ENCODE measurements at places on chromosomes 4 and X.

DNA sequence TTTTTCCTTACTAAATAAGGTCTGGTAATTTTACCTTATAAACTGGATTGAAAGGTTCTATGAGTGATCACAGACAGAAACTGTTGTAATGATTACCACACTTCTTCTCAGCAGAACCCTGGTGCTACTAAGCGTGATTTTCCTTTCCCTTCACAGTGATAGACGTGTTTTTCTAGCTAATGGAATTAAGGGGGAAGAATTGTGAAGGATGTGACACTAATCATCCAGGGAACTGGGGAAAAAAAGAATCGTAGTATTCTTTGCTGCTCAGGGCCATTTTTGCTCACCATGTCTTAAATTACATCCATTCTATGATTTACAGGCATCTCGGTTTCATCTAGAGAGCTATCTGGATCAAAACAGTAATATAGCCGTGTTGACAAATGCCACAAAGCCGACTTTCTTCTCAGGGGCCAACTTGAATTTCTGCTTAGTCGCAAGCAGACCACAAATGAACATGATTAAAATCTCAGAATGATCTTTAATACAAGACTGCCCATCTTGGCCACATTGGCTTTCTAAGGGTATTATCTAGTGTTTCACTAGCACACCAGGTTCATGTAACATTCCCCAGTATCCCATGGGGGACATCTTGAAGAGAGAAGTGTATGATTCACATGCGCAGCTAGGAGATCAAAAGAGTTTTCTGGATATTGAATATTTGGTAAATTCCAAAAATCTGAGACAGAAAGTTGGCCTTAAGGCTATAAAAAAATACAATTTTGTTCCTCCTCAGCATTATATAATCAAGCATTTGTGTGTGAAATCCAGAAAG lies 154.0 kb downstream of the UGT8 start:
- no peak for DNase-seq

DNA sequence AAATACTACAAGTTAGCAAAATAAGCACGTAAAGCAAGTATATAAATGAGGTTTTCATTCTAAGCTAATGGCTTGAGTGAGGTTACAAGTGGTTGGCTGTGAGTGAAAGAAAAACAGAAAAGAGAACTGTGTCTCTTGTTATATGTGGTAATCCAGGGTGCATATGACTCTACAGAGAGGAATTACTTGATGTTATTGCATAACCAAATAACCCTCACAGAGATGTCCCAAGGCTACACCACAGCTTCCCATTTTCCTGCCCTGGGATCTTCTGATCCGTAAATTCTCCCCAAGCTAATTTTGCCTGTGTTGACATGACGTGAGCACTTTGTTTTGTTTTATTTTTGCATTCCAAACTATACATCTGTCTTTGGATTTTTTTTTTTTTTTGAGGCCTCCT lies 470.0 kb upstream of the INTU start:
- DNase-seq = no peak

DNA sequence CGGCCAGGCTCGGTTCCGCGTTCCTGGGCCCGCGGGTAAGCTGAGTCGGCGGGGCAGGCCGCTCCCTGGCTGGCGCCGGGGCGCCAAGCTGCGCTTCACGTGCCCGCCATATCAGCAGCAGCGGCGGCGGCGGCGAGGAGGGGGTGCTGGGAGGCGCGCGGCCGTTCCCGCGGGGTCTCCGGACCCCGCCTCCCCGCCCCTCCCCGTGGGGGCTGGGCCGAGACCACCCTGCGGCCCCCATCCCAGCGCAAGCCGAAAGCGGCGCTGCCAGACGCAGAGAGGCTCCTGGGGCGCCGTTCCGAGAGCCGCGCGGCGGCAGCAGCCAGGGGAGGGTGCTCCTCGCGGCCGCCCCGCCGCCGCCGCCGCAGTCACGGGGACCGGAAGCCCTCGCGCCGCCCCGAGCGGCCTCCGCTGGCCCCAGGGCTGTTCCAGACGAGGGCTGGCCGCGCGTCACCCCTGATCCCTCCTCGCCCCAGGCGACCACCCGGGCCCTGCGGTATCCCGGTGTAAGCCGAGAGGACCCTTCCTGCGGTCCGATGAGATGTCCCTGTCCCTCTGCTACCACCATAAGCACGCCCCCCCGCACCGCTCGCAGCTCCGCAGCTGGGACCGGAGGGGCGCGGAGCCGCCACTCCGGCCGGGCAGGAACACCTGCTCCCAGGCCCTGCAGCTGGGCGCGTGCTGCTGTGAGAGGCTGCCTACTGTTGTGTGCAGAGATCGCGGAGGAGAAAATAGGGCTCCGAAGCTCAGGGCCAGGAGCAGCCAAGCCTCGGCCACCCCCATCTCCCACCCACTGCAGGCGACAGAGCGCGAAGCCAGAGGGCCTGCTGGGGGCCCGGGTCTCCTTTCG lies 7.5 kb upstream of the BCOR start:
- peak; percentile 73 for DNase-seq

DNA sequence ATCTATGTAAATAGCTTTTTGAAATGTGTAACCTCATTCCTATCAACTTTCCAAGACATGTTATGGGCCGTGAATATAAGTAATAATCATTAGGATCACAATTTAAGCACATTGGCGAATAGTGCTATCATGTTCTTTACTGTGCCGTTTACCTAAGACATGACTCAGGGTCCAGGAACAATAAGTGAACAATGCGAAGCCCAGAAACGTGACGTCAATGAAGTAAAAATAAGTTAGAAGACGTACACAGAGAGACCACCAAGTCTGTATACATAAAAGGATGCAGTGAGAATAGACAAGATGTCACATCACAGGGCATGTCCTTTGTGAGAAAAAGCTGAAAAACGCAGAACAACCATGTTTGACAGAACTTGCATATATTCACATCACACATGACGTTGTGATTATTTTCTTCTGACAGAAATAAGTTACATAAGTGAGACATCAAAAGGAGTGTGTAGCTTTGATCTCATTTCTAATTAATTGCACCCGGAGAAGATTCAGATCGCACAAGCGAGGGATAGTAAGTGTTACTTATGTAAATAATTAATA lies 49.4 kb upstream of the FAT1 start:
- DNase-seq = no peak

GRCh38 chr4:79177388-79177787 lies 148.5 kb downstream of the NAA11 start:
- no peak for DNase-seq

GRCh38 chrX:44106864-44107263 lies 133.7 kb upstream of the NDP start:
- DNase-seq = no peak

DNA sequence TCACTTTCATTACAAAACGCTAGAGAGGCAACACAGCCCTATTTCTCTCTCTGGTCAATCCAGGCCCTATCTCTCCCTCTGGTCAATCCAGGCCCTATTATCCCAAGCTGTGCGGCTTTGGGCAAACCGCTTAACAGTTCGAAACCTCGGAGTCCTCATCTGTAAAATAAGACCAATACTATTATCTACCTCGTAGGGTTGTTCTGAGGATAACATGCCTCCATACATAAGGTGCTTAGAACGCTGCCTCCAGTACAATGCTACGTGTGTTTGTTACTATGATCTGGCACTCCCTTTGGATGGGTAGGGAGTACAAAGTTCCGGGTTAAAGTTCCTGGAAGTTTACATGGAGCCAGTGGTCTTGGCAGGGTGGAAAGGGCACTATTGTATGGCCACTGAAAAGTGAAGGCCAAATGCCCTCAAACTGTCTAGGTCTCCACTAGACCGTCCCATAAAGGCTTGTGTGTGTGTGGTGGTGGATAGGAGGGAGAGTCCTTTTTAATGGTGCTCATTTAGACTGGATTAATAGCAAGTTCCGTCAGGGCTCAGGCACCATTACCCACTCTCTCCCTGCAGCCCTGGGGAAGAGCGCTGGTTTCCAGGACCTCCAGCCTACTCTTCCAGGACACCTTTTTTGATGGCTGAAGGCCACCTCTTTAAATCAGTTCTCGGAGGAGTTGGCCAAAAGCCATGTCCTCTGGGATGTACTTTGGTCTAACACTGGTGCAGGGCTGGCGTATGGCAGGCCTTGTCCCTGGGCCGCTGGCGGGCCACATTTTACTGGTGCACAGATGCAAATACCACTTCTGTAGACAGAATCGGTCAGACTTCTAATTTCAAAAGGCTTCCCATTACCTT lies 75.6 kb upstream of the BCOR start:
- DNase-seq = no peak

DNA sequence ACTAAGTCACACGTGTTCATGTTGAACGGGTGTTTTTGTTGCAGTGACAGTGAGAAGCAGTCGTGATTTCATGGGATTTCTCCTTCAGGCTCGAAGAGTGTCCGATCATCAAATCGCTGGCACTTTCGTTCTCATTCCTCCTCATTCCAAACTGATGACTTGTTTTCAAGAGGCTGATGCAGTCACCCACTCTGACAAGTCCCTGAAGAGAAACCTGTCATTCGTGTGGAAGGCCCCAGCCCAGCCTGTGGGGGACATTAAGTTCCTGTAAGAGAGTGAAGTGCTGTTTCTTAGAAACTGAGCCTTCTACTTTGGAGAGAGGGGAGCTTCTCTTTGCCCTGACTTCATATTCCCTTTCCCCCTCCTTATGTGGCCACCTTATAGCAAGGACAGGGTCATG lies 8.0 kb downstream of the REELD1 start:
- no peak for DNase-seq

- no peak for DNase-seq
These were observed at the start of gene UGT2A1 for GRCh38 chr4:69653147-69653546. Gene UGT2A1, minus strand, starts transcription at chr4:69653247. Its CDS starts 5,603 bp downstream, at chr4:69647644.

- DNase-seq = no peak
These were observed 9.3 kb upstream of the CEP135 start for GRCh38 chr4:55939421-55939820.

DNA sequence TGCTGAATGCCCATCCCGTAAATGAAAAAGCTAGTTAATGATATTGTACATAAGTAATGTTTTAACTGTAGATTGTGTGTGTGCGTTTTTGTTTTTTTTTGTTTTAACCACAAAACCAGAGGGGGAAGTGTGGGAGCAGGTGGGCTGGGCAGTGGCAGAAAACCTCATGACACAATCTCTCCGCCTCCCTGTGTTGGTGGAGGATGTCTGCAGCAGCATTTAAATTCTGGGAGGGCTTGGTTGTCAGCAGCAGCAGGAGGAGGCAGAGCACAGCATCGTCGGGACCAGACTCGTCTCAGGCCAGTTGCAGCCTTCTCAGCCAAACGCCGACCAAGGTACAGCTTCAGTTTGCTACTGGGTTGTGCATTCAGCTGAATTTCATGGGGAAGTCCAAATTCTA lies at the start of gene SPP1:
Gene SPP1 (plus strand): TSS at position 249 of the 400 bp plus-strand sequence. CDS start 1,182 bp downstream, outside the sequence.
- peak; percentile 64 for DNase-seq

- DNase-seq = no peak
These were observed 361.1 kb upstream of the BOD1L1 start for GRCh38 chr4:13988353-13989305.

DNA sequence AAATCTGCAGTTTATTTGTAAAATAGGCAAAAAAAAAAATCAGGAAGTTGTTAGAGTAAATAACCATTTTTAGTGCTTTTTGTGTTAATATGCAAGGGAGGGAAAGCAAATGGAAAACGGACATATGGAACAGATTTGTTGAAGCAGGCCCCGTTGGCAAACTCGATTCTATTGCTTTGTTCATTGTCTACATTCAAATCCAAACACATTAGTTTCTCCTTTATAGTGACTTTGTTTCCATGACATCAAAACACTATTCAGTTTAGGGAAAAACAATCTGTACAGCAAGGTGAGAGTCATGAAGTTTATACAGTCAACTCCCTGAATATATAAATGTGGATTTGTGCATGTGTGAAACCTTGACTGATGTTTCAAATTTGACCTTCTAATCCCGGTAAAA lies 142.2 kb downstream of the FAM47A start:
- no peak for DNase-seq
